Amygdala (tissue), 56 donors: ENCODE measurements at places on chromosomes 13 and 19.

GRCh38 chr19:13633109-13633508, 126.8 kb upstream of the CACNA1A start:
- DNase-seq, result no peak

DNA sequence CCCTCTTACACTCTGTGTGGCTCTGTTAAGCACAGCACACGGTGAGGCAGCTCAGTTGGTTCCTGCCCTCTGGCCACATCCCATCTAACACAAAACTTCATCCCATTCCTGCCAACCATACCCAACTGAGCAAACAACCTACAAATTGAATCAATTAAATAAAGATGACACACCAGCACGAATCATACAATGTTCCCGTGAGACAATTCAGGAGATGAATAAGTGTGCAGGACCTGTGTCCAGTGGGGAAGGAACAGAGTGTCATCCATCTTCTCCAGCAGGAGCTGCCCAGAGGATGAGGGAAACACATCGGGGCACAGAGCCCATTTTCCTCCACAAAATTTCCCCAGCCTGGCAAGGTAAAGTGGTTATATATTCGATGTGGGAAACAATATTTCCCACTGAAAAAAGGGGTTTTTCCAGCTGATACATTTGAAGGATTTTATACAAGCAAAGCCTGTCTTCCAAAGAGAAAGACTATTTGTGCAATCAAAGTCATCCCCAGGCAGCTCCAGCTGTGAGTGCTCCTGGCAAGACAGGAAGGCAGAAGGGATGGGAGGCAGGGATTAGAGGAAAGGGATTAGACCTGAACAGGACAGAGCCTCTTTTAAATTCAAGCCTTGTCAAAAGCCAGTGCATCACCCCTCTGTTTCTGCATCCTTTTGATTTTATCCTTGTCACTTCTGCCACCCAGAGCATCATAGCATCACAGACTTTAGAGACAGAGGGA, 240.2 kb downstream of the LHFPL6 start:
- no peak for DNase-seq

- DNase-seq, result no peak
Observed at GRCh38 chr13:107554460-107554859, 660.9 kb downstream of the LIG4 start.

GRCh38 chr13:111518161-111518792, 197.8 kb downstream of the TEX29 start:
- DNase-seq, result no peak

- no peak for DNase-seq
Observed at GRCh38 chr13:29448174-29448573, 147.3 kb downstream of the SLC7A1 start.

- no peak for DNase-seq
Observed at GRCh38 chr19:38731654-38732301, 12.5 kb downstream of the CAPN12 start.

DNA sequence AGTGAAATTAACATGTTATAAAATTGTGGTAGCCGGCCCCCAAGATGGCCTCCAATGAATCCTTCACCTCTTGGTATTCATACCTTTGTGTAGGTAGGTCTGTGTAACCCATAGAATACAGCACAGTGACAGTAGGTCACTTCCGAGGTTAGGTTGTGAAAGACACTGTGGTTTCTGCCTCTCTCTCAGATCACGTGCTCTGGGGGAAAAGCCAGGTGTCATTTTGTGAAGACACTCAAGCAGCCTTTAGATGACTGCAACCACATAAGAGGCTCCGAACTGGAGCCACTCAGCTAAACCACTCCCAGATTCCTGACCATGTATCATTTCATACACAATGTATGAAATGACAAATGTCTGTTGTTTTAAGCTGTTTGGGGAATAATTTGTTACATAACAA, 9.8 kb upstream of the USPL1 start:
- DNase-seq, result no peak

DNA sequence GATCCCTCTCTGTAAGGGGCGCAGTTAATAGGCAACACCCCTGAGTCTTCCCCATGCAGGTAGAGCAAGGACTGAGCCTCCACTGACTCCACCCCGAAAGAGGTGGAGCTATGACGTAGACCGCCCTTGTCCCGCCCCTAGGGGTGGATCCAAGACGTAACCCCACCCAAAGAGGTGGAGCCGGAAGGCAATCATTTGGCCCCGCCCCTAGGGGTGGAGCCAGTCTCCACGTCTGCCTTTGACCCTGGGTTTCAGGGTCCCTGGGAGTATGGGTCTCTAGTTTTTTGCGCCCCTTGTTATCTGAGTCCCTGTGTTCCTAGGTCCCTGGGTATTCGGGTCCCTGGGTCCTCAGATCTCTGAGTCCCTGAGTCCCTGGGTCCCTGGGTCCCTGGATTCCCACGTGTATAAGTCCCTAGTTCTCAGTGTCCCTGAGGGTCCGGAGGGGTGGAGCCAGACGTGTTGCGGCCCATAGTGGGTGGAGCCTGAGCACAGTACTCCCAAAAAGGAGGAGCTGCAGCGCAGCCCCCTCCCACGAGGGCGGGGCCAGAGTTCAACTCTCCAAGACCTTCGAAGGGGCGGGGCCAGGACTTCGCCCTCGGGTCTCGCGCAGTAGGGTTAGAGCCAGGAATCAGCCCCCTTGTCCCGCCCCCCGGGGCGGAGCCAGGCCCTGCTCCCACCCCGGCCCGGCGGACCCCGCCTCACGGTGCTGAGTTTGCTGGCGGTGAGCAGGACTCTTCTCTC, 5.3 kb downstream of the DENND1C start:
- DNase-seq, result no peak

GRCh38 chr13:29840585-29840984, 9.8 kb downstream of the UBL3 start:
- no peak for DNase-seq

- DNase-seq, result no peak
Observed at GRCh38 chr13:65112531-65112941, 2117.6 kb downstream of the PCDH9 start.

- DNase-seq, result no peak
Observed at GRCh38 chr13:49877629-49878218, 58.4 kb downstream of the SPRYD7 start.

DNA sequence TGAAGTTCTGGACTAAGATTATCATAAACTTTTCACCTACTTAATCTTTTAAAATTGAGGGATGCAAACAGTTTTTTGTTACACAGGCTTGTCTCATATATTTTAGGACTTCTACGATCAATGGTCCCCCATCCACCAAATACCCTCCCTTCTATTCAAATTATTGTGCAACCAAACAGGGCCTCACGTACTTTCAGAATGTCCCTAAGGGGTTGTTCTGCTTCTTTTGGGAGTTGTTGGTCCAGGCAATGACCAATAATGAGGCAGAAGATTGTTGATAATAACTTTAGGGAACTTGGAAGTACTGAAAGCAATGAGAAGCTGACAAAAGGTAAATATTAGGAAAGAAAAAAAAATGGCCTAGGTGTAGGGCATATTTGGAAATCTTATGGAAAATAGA, 2.9 kb downstream of the DNAJC15 start:
- DNase-seq, result no peak

- peak; percentile 86 for DNase-seq
Observed at GRCh38 chr19:17947815-17948513, 15.1 kb downstream of the CCDC124 start.

- no peak for DNase-seq
Observed at GRCh38 chr13:62524061-62524460, 1108.4 kb upstream of the PCDH20 start.

- no peak for DNase-seq
Observed at GRCh38 chr13:99312493-99312883, 5.3 kb upstream of the GPR183 start.
